T-helper 1 cell (primary cell): ENCODE measurements at places on chromosomes 2 and 18.

GRCh38 chr2:216974321-216975302 is 114.7 kb upstream of the TNP1 start:
- DNase-seq = no peak

- no peak for DNase-seq
These were observed 110.2 kb downstream of the VAPA start for GRCh38 chr18:10023853-10024570.

DNA sequence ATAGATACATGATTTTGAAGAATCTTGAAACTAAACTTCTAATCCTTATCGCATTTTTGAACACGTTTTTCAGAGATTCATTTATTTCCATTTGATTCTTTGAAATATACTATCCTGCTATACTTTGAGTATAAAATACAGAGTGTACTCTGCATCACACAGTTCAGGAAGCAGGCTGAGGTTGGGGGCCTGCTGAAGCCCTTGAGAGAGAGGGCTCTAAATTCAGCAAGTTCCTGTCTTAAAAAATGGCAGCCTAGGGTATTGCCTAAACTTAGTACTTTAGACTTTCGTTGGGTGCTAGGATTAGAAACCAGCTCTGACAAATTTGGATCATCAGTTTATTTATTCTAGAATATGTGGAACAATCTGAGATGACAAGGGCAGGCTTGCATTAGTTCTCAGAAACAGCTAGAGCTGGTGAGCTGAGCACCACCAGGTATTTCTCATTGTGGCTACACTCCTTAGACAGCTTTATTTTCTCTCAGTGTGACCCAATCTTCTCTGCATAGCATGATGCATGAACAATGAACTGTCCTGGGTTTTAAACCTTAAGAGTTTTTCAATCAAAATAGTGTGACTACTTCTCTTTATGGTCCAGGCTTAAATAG is 49.1 kb downstream of the TFPI start:
- DNase-seq = no peak

- no peak for DNase-seq
These were observed 603.8 kb downstream of the PLCL1 start for GRCh38 chr2:198408171-198408570.

DNA sequence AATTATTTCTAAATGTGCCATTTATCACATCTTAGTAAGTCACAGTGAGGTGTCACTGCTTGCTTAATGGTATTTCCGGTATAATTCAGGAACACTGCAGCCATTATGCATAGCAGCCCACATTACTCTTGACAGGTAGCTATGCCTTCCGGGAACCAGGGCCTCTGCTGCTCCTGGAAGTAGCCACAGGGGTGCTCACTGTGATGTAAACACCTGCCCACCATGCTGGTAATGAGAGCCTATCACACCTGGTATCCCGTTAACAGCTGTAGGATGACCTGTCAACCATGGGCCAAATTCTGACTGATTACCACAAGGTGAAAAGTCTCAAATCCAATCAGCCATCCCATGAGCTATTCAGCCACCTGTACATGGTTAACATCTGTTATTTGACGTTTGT is 647.0 kb upstream of the NXPH2 start:
- no peak for DNase-seq

DNA sequence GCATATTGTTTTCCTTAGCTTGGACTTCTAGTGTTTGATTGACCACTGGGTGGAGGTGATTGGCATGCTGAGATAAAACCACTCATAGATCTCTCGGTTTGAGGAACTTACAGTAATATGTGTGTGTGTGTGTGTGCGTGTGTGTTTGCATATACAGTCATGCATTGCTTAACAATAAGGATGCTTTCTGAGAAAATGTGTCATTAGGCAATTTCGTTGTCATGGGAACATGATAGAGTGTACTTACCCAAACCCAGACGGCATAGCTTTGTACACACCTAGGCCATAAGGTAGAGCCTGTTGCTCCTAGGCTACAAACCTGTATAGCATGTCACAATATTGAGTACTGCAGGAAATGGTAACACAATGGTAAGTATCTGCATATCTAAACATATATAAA is 167.3 kb downstream of the NYAP2 start:
- no peak for DNase-seq

DNA sequence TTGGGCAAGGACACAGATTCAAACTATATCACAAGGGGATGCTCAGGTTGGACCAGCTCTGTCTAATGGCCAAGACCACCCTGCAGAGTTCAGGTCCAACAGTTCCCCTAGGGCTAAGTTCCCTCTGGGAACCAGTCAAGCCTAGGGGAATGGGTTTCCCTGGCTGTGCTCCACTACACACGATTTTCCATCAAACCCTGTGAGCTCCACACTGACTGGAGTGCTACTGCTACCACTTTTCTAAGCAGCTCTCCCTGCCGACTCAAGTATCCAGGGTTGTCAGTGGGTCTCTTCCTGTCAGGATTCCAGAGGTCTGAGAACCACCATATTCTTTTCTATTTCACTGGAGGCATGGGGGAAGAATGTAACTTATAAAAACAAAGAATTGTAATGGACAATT is 280.4 kb upstream of the COL3A1 start:
- DNase-seq = no peak

- no peak for DNase-seq
These were observed 193.4 kb upstream of the RMP24 start for GRCh38 chr18:35778850-35779627.

DNA sequence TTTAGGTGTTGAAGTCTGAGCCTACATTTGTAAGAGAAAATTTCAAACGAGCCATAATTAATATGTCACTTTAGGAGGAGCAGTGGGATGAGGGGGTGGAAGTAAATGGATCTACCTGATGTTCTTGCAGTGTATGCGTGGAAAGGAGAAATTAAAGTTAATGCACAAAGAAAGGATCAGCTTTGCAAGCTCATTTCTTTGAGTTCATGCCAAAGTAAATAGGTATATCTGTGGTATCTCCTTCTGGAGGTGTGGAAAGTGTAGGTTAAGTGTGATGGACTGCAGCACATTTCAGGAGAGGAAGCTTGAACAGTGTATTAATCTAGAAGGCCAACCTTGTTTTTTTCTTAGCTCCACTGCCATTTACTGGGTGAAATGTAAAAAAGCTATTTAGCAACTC is 307.5 kb upstream of the ZEB2 start:
- DNase-seq = no peak

- DNase-seq = no peak
These were observed 404.3 kb downstream of the ZNF521 start for GRCh38 chr18:24947521-24948305.

- DNase-seq = no peak
These were observed 8.8 kb upstream of the SLC35F5 start for GRCh38 chr2:113765276-113765675.

DNA sequence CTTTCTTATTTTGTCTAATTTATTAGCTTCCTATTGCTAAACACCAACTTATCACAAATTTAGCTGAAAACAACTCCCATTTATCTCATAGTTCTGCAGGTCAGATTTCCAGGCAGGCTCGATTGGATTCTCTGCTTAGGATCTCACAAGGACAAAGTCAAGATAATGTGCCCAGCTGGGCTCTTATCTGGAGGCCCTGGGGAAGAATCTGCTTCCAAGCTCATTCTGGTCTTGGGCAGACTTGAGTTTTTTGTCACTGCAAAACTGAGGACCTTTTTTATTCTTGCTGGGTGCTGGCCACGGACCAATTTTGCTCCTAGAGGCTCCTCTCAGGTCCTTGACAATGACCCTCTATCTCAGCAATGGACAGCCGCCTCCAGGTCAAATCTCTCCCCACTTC is 215.5 kb downstream of the TRIB2 start:
- no peak for DNase-seq

GRCh38 chr18:61587865-61588264 is 254.6 kb downstream of the CDH20 start:
- no peak for DNase-seq

- DNase-seq = no peak
These were observed 21.7 kb downstream of the CHST10 start for GRCh38 chr2:100395532-100396350.

DNA sequence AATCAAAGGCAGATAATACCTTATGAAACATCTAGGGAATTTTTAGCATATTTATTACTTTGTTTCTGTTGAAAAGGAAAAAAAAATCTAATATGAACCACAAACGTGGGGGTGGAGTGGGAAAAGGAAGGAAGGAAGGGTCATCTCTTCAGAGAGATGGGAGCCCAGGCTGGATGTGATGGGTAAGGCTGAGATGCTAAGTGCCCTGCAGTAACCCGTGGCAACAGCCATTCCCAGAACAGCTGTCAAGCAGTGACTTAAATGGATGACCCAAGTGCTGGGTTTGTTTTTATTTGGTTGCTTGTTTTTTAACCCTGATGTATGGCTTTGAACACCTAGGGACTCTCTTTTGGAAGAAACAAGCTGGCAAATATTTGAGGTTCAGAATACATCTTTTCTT is 50.7 kb upstream of the KLF7 start:
- no peak for DNase-seq

DNA sequence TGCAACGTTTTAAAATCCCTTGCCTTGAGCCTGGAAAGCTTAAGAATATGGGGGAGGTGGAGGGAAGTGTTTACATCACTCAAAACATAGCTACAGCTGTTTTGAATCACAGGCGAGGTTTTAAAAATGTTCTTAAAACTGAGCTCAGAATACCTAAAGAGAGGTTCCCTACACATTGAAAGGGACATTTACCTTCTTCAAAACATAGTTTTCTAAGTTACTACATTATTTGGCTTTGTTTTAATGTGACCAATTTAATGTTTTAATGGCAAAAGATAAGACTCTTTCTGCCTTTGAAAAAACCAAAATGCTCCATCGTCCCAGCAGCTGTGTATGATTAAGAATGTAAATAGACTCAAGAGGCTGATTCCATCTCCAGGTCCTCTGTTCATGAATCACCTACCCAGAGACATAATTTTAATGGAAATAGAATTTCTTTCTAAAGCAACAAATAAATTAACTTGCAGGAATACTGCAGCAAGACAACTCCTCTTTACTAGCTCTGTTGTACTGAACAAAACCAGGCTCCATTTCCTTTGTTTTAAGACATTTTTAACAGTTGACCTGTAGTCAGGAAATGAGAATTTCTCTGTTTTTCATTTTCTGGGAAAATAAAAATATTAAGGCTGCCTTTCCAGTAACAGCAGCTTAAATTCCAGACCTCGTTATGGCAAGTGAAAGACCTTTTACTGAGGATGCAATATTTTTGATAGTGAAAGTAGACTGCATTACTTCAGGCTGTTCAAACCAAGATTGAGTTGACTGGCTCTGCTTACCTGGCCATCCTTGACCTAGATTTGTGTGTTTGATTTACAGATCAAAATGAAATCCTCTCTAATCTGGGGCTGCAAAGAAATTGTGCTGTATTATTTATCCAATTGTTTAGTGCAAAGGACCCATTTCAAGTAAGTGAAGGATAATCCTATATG is 33.7 kb upstream of the WDR75 start:
- DNase-seq = no peak

GRCh38 chr2:181683518-181684453 is 3.5 kb upstream of the NEUROD1 start:
- no peak for DNase-seq

GRCh38 chr2:102346381-102347130 is 9.0 kb upstream of the IL18R1 start:
- DNase-seq = no peak

GRCh38 chr2:230203110-230203676 is 16.6 kb downstream of the SP110 start:
- no peak for DNase-seq

DNA sequence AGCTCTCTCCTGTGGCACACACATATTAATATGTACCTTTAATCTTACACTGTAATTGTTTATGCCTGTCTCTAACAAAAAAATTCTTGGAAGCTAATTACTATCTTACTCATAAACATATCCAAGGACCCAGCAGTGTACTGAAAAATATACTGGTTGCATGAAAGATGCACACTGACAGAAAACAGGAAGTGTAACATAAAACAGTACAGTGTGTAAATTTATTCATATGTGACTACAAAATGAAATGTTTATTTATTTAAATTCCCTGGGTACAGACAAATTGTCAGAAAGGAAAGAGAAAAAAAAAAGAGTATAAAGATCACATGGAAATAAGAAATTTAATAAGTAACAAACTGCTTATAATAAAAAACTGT is 28.5 kb downstream of the TMEM131 start:
- DNase-seq = no peak

GRCh38 chr2:246489-247144 is 17.2 kb downstream of the SH3YL1 start:
- DNase-seq = no peak

DNA sequence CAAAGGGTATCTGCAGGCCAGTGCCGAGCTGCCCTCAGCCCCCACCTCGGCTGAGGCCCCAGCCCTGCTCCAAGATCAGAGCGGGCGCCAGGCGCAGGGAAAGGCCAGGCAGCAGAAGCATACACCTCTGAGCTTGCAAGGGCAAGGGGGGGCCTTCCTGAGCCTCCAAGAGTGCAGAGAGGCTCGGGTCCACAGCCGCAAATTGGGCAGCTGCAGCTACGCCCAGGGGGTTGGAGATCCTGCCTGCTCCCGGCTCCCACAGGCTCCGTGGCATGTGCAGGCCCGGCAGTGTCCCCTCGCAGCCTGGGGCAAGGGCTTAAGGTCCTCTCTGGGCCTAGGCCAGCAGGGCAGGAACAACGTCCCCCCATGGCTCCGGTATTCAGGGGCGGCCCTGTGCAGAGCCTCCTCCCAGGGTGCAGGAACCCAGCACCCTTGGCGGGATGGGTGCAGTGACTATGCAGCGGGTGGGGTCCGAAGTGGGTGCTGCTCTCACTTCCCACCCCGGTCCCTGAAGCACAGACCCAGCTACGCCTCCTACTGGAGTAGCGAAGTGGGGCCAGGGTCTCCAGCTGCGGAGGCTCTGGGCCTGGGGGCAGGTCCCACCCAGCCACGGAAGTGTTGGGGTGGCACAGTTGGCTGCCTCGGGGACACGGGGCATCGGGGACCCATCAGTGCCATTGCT is 120.2 kb upstream of the TMEFF2 start:
- no peak for DNase-seq

DNA sequence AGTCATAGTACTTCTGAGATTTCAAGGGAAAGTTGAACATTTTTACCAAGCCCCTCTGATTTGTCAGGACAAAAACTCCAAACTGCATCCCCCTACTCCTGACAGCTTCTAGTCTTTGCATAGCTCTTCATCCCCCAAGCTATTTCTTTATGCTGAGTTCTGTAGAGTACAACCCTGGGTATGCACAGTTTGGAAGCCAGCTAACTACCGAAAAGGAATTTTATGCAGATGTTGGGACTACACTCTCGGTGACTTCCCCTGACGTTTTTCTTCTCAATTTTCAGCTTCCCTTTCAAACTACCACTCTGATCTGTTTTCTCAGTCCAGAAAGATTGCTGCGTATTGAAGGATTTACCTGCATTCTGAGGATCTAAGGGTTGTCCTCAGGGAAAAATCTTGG is 1060.2 kb upstream of the ACVR2A start:
- DNase-seq = no peak

DNA sequence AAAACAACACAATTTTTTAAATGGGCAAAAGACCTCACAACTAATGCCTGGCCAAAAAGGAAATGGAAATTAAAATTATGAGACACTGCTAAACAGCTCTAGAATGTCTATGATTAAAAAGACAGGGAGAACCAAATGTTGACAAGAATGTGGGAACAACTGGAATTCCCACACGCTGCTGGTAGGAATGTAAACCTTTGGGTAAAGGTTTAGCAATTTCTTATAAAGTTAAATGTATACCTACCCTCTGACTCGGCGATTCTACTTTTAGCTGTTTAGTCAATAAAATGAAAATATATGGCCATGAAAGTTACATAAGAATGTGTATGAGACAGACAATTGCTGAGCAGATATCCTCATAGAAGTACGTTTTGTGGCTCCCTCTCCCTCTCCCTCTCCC is 60.9 kb downstream of the ATF2 start:
- no peak for DNase-seq

GRCh38 chr2:31467426-31467825 is 52.9 kb upstream of the XDH start:
- DNase-seq = no peak

- no peak for DNase-seq
These were observed 60.3 kb upstream of the DYNC1I2 start for GRCh38 chr2:171626949-171627348.
